ENCODE measurements at places on chromosomes 2 and 18.
A peak's percentile ranks its signal among the peaks of the same experiment; 100 is the strongest.

DNA sequence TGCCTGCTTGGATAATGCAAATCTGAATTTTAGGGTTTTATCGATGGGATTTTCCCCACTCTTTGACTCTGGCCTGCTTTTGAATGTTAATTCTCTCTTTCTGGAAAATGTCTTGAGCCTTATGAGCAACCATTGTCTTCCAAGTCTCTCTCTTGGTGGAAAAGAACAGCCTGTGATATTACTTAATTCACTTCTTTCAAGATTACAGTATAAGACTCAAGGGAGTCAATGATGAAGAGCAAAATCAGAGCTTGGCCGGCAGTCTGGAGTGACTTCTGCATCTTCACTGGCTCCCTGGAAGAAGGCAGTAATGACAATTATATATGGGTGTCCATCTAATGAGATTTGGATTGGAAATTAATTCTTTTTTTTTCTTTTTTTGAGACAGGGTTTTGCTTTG is 122.9 kb upstream of the ZEB2 start:
- DNase-seq, result no peak

DNA sequence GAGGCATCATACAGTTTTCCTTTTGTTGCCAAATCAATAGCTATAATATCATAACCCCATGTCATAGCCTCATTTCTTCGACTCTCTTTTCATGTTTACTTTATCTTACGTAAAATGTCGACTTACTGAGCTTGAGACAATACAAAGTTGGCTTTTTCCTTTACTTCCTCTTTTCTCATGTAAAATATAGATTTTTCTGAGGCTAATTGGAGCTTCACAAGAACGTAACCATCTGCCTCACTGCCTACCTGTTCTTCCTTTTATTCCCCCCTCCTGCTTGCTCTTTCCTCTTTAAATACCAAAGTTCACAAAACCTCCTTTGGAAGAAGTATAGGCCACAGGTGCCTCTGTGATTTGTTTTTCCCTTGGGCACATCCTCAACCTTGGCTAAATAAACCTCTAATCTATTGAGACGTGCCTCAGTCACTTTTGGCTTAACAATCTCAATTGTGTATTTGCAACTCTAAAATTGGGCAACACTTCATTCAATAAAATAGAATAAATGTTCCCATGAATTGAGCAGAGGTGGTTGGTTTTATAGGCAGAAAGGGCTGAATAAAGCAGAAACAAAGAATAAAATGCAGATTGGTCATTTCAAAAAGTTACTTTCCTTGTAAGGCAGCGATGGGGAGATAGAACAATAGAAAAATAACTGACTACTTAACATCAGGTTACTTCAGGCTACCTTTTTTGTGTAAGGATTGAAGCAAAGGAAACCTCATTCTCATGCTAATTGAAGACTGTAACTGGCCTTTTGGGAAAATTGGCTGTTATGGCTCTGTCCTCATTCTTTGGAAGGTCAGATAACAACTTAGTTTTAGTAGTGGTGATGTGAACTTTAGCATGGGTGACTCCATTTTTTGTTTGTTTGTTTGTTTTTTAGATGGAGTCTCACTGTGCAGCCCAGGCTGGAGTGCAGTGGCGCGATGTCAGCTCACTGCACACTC is 21.3 kb downstream of the COMMD1 start:
- no peak for DNase-seq

- DNase-seq, result no peak
Observed at GRCh38 chr2:104474716-104475115, 379.2 kb upstream of the POU3F3 start.

DNA sequence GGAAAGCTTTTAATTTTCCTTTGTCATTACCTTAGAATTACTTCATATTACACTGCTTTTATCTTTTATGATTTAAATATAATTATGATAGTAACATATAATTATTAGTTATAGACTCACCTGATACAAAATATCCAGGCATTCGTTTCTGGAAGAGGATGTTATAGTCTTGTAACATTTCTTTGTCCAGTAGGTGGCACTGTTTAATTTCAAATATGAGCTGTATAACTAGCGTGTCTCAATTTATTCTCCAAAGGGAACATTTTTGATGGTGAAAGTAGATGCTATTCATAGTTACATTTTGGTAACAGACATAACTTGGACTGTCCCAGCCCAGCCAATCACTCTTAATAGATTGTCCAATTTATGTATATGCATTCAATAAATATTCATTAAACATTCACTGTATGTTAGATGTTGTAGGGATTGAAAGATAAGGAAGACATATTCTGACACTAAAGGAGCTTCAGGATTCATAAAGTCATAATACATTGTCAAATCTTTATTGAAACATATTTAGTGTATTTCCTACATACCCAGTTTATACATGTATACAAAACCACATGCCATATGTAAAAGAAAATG is 19.2 kb downstream of the DAW1 start:
- peak; percentile 57 for DNase-seq

- DNase-seq, result no peak
Observed at GRCh38 chr2:143717053-143717452, 587.8 kb downstream of the ARHGAP15 start.

- no peak for DNase-seq
Observed at GRCh38 chr2:152134488-152135280, 35.8 kb upstream of the CACNB4 start.

- DNase-seq, result peak; percentile 8
Observed at GRCh38 chr2:117760916-117761315, 53.6 kb upstream of the DDX18 start.

- no peak for DNase-seq
Observed at GRCh38 chr2:227473806-227474205, 1.9 kb downstream of the AGFG1 start.

DNA sequence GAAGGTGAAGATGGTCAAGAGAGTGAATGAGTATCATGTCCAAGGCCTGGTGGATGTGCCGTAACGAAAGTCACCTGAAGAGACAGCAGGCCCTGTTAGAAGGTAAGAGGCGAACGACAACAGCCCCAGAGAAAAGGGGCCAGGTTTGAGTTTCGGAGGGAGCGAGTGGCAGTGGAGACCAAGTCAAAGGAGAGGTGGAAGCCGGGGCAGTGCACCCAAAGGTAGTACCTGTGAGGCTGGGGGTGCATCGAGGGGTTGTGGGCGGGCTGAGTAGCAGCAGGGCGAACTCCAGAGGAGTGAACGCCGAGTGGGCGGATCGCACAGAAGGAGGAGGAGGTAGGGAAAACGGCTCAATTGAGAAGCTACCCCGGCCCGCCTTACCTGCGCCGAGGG is 358 bp downstream of the USP37 start:
- no peak for DNase-seq

- no peak for DNase-seq
Observed at GRCh38 chr2:218296847-218297246, 4.5 kb upstream of the TMBIM1 start.

DNA sequence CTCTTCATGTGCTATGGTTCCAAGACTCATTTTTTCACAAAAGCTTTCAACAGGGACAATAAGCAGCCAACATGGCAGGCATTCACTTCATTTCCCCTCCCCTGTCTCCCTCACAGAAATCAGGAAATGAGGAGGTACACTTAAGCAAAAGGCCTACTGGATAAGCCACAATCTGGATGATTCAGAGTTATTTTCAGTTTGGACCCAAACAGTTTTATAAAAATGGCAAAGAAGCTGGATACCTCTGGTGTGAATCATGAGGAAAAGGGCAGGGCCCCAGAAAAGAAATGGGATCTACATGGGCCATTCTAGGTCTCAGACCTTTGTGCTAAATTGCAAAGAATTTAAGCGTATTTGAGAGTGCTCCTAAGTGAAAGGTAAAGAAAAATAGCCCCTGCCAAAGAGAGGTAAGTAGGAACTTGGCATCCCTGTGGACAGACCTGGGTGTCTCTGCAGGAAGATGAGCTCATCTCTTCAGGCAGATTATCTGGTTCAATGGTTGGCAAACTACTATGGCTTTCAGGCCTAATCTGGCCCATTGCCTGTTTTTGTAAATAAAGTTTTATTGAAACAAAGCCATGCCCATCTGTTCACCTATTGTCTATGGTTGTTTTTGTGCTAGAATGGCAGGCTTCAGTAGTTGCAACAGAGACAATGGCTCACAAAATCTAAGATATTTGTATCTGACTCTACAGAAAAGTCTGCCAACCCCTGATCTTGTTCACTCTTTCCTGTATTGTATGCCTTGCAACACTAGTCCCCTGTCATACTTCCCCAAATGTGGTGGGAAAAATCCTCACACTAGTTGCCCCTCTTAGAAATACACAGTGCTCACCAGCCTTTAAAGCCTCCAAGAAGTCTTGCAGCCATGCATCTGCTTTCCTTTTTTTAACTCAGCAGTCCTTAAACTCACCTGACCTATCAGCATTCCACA is 315.0 kb downstream of the ALK start:
- peak; percentile 91 for DNase-seq

All from fibroblast of skin of scalp (primary cell).